Activated CD8-positive, alpha-beta T cell treated with anti-CD3 and anti-CD28 coated beads, Interleukin-2, amount 10 ng/mL, durations not matched to agents 7 days and 5 days (primary cell): ENCODE measurements at places on chromosomes 4 and X.

- no peaks in the 10 kb centered on the region for H3K27me3 ChIP-seq
- H3K4me1 ChIP-seq: peaks cover 38% of the 10 kb centered on the region
- peaks cover 27% of the 10 kb centered on the region for H3K36me3 ChIP-seq
These were observed 33.1 kb downstream of the KDM6A start for GRCh38 chrX:44906041-44906440.

GRCh38 chr4:176156656-176157055 is 38.7 kb downstream of the SPATA4 start:
- DNase-seq: no peak
- H3K27ac ChIP-seq: no peak overlapping the region
- H3K4me3 ChIP-seq: no peak overlapping the region

DNA sequence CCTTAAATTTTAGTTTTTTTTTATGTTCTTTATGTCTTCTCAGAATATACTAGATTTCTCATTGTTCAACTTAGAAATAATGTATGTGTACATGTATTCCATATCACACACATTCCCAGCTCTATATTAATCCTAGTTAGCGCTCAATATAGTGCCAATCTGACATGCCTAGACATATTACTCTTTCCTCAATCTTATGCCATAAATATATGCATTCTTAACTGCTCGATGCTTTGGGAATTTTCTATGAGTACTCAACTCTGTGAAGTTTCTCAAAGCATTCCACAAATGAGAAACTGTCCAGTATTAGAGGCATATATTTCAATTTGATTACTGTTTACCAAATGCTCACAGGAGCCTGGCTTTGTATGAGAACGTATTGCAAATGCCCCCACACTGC is 231.2 kb upstream of the VEGFC start:
- no peaks in the 10 kb centered on the region for H3K4me1 ChIP-seq
- no peak overlapping the region for H3K4me3 ChIP-seq
- H3K27ac ChIP-seq: no peak overlapping the region

DNA sequence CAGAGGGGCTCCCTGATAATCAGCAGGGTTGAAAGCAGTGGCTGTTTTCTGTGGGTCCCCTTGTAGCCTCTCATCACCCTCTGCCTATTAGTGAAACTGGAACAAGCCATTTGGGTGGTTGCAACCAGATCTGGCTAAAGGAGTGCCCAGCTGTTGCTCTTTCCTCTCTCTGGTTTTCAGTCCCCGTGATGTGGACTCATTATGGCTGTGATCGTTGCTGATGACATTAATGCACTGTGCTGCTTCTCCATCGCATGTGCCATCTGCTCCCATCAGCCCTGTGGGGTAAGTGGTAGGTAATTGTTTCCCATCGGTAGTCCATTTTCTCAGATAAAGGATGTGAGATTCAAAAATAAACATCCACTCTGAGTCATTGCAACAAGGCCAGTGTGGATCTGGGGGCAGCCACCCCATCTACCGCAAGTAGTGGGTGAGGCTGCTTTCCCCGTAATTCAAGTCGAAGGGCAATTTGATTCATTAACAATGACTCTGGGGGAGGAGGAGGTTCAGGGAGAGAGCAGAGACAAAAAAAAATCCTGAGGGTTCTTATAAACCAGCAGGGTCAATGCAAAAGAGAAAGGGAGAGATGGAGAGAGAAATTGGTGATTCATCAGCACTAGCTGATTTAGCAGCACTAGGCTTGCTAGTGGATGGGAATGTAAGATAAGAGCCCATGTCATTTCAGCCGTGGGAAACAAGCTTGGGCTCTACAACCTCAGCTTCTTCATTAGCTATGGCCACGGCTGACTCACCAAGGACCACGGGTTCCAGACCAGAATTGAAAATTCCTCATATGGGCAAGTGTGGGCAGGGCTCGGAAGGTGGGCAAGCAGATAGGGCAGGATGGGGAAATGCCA is 357.8 kb downstream of the MID1IP1 start:
- peaks cover 5% of the 10 kb centered on the region for H3K27me3 ChIP-seq
- no peak overlapping the region for H3K27ac ChIP-seq
- no peaks in the 10 kb centered on the region for H3K36me3 ChIP-seq
- peaks cover 5% of the 10 kb centered on the region for H3K4me1 ChIP-seq

DNA sequence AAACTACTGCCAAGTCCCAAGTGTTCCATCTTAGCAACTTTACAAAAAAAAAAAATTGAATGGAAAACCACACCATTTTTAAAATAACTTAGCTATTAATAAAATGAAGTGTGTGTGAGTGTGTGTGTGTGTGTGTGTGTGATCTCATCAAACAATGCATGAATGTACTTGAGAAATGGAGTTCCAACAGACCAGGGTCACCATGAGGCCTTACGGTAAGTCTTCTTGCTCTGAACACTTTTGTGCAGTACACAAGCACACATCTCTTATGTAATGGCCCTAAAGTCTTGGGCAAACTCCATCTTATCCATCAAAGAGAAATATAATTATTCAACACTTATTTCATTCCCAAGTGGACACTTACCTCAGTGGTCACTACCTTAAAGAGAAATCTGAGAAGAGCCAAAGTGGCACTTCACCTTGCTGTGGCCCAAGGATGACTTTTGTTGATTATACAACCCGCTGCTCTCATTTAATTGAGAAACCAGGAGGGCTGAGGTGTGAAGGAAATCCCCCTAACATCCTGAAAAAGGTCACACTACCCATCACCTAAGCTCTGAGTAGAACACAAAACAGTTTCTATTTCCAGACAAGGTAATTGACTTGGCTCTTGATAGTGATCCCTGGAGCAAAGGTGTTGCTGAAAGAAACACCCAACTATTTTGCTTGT is 96.5 kb upstream of the PRDX4 start:
- H3K36me3 ChIP-seq: no peaks in the 10 kb centered on the region
- H3K4me3 ChIP-seq: no peak overlapping the region
- no peaks in the 10 kb centered on the region for H3K4me1 ChIP-seq
- no peak overlapping the region for H3K27ac ChIP-seq
- H3K27me3 ChIP-seq: peaks cover 6% of the 10 kb centered on the region
- no peak for DNase-seq

GRCh38 chr4:6556263-6556662 is 18.7 kb upstream of the MAN2B2 start:
- no peak overlapping the region for H3K4me3 ChIP-seq
- H3K27me3 ChIP-seq: peaks cover 23% of the 10 kb centered on the region
- H3K27ac ChIP-seq: no peak overlapping the region
- no peak for DNase-seq

- peaks cover 46% of the 10 kb centered on the region for H3K36me3 ChIP-seq
- peaks cover 6% of the 10 kb centered on the region for H3K4me1 ChIP-seq
- H3K27ac ChIP-seq: no peak overlapping the region
- no peak overlapping the region for H3K4me3 ChIP-seq
- no peaks in the 10 kb centered on the region for H3K27me3 ChIP-seq
These were observed 23.0 kb upstream of the MSANTD1 start for GRCh38 chr4:3225936-3226335.

DNA sequence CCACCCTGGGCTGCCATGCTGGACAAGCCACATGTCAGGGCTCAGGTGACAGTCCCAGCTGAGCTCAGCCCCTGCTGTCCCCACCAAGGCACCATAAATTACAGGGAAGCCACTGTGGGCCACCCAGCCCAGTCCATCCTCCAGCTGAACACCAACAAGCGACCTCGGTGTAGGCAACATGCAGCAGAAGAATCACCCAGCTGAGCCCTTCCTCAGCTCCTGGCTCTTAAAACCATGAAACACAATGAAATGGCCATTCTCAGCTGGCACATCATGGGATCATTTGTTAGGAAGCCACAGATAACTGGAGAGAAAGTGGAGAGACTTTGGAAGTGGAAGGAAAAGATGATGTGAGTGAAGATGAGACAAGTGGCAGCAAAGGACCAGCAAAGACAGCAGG is 23.3 kb upstream of the MAN2B2 start:
- no peaks in the 10 kb centered on the region for H3K36me3 ChIP-seq
- DNase-seq: no peak
- H3K4me1 ChIP-seq: no peaks in the 10 kb centered on the region

DNA sequence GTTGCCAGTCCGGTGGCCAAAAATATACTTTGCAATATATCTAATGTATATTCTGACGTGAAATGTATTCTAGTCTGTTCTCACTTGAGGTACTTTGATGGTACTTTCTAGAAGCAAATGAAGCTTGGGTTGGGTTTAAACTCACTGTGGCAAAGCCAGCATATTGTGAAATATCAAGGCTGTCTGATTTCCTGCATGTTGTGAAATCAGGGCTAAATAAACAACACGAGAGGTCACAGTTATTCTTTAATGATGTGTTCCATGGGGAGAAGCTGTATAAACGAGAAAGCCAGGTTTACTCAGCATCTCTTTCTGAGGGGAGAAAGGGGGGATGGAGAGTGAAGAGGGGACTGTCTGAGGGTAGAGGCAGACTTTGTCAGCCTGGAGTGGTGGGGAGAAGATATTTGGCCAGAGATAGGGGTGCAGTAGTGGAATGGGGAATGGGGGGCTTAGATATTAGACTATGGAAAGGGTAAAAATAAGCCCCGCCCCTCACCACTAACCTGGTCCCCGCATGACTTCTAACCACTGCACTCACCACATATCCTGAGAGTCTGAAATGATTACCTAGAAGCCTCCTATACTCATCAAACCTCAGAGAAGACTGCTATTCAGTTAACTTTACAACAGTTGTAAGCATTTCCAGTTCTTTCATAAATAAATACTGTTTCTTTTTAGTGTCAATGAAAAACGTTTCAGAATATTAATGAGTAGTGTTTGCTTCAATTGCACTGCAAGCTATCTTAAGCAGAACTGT is 5.9 kb upstream of the SCARB2 start:
- H3K27me3 ChIP-seq: peaks cover 16% of the 10 kb centered on the region
- H3K36me3 ChIP-seq: no peaks in the 10 kb centered on the region
- H3K4me1 ChIP-seq: peaks cover 12% of the 10 kb centered on the region
- no peak overlapping the region for H3K4me3 ChIP-seq

GRCh38 chrX:107706309-107706708 is 69.3 kb downstream of the TSC22D3 start:
- H3K27ac ChIP-seq: no peak overlapping the region
- no peak for DNase-seq
- no peak overlapping the region for H3K4me3 ChIP-seq
- H3K4me1 ChIP-seq: peaks cover 11% of the 10 kb centered on the region
- peaks cover 2% of the 10 kb centered on the region for H3K36me3 ChIP-seq

GRCh38 chr4:6779667-6780565 is 2.6 kb upstream of the KIAA0232 start:
- H3K27ac ChIP-seq: peak overlapping the region; percentile 54
- no peaks in the 10 kb centered on the region for H3K27me3 ChIP-seq
- DNase-seq: no peak
- no peak overlapping the region for H3K4me3 ChIP-seq
- H3K36me3 ChIP-seq: no peaks in the 10 kb centered on the region
- peaks cover 72% of the 10 kb centered on the region for H3K4me1 ChIP-seq

DNA sequence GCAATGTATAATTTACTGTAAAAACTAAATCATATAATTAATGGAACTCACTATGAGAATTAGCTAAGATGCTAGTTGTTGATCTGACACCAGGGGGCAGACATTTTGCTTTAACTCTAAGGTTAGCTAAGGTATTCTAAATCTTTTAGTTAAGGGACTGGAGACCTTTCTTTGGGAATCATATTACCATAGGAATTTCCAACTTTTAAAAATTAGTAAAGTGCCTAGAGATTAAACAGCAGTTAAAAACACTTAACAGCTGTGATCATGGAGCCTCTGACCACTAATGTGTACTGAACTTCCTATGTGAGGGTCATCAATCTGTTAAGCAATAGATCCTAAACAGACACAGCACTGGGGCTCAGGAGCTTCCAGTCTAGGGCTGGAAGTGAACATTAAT is 226.6 kb downstream of the NSUN7 start:
- no peaks in the 10 kb centered on the region for H3K36me3 ChIP-seq
- DNase-seq: peak; percentile 45
- H3K4me1 ChIP-seq: no peaks in the 10 kb centered on the region
- H3K27ac ChIP-seq: no peak overlapping the region

DNA sequence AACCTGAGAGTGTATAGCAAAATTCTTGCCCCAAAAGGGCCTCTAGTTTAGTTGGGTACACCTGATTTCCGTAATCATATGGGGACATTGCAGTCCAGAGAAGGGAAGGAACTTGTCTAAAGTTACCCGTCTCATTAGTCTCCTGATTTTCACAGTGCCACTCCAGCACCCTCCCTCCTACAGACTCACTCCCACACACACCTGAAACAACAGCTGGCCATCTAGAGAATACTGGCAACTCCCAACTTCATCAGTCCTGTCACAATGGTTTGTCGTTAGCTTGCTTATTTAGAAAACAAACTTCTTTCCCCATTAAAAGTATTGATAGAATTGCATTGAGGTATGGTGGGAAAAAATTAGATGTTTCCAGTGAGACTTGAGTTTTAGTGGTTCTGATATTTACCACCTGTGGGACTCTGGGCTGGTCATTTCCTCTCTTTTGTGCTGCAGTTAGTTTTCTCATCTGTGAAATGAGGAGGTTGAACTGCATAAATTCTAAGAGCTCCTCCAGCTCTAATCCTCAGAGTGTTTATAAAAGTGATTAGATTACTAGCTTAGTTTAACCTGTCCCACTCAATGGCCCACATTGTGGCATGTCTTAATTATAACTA is 1.7 kb downstream of the IL13RA1 start:
- DNase-seq: no peak
- peaks cover 32% of the 10 kb centered on the region for H3K27me3 ChIP-seq
- H3K36me3 ChIP-seq: no peaks in the 10 kb centered on the region
- no peak overlapping the region for H3K4me3 ChIP-seq
- no peak overlapping the region for H3K27ac ChIP-seq
- peaks cover 3% of the 10 kb centered on the region for H3K4me1 ChIP-seq

DNA sequence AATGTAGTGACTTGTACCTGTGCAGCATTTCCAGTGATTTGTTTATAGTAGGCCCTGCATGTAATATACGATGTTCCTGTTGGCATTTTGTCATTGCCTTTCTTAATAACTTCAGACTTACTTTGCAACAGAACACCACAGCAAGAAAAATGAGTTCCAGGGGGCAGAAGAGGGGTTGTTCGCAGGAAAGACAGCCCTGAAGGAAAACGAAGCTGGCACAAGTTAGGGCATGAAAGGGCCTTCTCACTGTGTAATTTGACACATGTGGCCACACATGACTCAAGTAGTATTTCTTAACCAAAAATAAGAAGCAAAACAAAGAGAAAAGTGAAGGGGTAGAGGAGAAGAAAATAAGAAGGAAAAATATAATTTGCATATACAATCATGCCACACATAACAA is 265.8 kb upstream of the SMIM31 start:
- no peaks in the 10 kb centered on the region for H3K36me3 ChIP-seq
- H3K27me3 ChIP-seq: no peaks in the 10 kb centered on the region
- H3K4me1 ChIP-seq: no peaks in the 10 kb centered on the region
- no peak overlapping the region for H3K4me3 ChIP-seq
- no peak for DNase-seq

DNA sequence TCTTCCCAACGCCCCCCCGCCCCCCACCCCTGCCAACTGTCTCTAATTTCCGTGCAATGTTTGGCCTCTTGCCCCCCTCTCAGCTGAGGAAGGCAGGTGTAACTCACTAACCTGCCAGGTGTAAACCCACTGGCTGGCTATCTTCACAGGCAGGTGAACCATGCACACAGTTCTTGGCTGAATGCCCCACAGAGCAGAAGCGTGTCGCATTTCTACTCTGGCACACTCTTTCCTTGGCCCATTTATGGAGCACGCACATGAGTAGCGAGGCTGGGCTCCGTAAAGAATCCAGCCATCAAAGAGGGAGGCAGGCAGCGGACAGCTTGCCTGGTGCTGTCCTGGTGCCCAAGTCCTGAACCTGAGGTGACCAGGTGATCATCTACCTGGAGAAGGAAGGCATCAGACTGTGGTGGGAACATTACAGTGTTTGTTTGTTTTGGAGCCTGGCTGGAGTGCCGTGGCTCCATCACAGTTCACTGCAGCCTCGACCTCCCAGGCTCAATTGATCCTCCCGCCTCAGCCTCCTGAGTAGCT is 39.2 kb upstream of the CRMP1 start:
- H3K4me3 ChIP-seq: no peak overlapping the region
- no peaks in the 10 kb centered on the region for H3K36me3 ChIP-seq
- H3K4me1 ChIP-seq: no peaks in the 10 kb centered on the region
- H3K27me3 ChIP-seq: peaks cover 12% of the 10 kb centered on the region
- H3K27ac ChIP-seq: no peak overlapping the region
- DNase-seq: no peak
